Fibroblast of skin of abdomen (primary cell): ENCODE measurements at places on chromosomes 4 and X.

- peak; percentile 0 for DNase-seq
Measured at GRCh38 chrX:39309721-39310152, 508.5 kb downstream of the MID1IP1 start.

GRCh38 chrX:17697191-17697590, 40.1 kb upstream of the SCML1 start:
- DNase-seq = no peak

DNA sequence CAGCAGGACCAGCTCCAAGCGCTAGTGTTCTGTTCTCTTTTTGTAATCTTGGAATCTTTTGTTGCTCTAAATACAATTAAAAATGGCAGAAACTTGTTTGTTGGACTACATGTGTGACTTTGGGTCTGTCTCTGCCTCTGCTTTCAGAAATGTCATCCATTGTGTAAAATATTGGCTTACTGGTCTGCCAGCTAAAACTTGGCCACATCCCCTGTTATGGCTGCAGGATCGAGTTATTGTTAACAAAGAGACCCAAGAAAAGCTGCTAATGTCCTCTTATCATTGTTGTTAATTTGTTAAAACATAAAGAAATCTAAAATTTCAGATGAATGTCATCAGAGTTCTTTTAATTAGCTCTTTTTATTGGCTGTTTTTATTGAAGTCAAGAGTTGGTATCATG, 186.5 kb downstream of the AR start:
- DNase-seq = no peak

GRCh38 chr4:130760246-130760645, 1664.3 kb downstream of the C4orf33 start:
- DNase-seq = peak; percentile 18

- no peak for DNase-seq
Measured at GRCh38 chr4:76615999-76616398, 181.0 kb downstream of the SHROOM3 start.

DNA sequence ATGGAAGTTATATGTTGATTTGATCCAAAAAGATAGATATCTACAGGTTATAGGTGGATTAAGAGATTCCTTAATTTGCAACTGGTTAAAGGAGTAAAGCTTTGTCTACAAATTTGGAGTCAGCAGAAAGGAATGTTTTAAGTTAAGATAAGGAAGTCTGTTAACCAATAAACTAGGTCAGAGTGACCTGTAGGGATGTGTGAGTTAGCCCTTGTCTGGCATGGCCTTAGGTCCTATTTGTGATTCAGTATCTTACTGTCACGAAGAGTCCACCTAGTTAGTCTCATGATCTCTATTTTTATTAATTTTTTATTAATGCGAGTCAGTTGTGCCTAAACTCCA, 230.8 kb downstream of the INPP4B start:
- peak; percentile 23 for DNase-seq

DNA sequence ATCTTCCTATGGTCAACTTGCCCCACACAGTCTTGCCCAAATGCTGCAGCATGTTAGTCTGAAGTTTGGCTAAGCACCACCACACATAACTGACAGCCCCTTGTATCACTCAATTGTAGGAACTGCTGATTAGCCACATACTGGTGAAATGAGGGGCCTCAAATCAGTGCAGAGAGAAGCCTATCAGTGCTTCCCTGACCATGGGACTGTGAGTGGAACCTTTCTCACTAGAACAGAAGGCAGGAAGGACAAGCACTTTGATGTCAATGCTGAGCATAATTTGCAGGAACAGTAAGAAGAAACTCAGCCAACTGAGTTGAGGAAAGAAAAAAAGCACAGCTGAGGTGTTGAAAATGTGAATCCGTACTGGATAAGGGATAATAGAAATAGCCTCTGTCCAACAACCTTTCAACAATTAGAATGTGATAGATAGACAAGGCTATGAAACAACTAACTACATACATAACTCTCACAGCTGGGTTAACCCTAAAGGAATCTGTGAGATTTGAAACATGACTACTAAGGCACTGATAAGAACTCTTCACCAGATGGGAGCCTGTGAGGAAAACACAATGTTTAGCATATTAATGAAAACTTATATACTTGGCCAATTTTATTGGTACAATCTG, 136.6 kb upstream of the SH3RF1 start:
- peak; percentile 41 for DNase-seq

GRCh38 chr4:183860119-183860518, 45.0 kb upstream of the STOX2 start:
- no peak for DNase-seq

DNA sequence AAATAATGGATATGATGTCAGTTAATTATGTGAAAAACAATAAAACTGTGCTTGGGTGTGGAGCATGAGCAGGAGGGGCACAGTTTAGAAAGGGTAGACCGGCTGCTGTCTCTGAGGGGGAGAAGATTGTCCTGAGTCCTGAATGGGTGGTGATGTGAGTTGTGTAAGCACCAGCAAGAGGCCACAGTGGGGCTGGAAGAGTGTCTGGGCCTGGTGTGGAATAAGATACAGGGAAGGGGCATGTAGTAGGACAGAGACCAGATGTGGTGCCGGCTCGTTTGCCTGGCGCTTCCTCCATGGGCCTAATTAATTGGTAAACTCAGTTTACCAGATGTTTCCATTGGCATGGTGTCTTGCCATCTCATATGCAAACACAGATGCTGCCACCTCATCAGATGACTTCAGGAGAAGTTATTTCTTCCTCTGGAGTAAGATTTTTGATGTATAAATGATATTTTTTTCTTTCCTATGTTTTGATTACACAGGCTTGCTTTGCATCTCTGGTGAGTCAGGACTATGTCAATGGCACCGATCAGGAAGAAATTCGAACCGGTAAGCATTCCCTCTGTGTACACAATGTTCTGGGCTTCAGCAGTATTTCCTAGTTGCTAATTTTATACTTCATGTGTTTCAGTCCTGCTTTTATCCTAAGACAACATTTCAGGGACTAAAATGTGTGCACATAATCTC, 5.1 kb downstream of the MED28 start:
- no peak for DNase-seq

- DNase-seq = peak; percentile 90
Measured at GRCh38 chr4:73883306-73883705, 14.1 kb downstream of the CXCL1 start.

DNA sequence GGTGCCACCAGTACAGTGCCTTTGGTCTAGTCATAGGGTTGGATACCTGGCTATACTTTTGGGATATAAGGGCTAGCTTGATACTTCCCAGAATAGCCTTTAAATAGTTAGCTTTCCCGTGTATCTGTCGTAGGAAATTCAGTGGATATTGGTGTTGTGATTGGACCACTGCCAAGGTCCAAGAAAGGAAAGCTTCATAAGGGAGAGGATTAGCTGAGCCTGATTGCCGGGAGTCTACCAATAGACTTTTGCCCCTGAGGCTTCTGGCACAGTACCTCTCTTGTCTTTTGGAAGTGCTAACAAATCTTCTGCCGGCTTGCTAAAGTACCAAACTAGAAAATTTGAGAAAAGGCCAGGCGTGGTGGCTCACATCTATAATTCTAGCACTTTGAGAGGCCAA, 350.6 kb downstream of the CHIC1 start:
- no peak for DNase-seq

DNA sequence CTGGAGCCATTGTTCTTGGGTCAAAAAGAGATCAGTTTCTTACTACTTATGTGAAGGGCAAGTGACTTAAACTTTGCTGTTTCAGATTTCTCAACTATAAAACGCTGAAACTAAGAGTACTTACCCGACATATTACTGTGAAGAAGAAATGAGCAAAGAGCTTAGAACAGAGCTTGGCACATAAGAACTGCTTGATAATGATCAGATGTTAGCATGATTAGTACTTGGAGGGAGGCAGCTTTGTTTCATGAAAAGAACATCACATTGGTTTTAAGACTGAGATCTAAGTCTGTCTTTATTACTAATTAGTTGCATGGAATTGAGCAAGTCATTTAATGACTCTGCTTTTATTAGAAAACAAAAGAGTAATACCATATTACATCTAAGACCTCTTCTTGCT, 169.1 kb downstream of the ARHGAP24 start:
- no peak for DNase-seq

- peak; percentile 4 for DNase-seq
Measured at GRCh38 chrX:19272452-19272851, 71.3 kb upstream of the PDHA1 start.

DNA sequence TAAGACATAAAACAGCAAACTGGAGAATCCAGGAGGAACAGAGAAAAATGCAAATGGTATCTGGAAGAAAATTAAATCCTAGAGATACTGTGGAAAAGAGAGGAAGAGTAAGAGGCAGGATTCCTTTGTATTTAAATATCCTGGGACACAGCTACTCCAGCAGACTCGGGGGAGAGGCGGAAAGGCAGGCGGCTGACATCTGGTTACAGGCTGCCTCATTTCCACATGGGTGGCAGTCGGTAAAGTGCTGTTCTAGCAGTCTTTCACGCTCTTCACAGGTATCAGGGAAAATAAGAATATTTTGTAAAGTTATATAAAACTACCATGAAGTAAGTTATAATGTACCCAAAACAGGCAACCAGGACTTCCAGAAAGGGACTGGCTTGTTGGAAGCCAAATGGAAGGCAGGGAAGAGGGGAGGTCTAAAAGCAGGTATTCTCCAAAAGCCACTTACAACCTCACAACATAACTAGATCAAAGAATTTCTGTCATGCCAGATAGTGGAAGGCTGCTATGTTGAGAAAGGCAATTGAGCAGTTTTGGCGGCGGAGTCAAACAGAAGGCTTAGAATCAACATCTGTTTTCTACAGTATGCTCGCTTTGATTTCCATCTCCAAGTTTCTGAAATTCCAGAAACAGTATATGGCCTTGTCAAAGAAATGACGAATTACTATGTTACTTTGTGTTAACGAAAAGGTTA, 1.3 kb upstream of the TIGD2 start:
- no peak for DNase-seq

GRCh38 chrX:131262738-131263679, 26.1 kb downstream of the IGSF1 start:
- DNase-seq = no peak

- no peak for DNase-seq
Measured at GRCh38 chr4:10491401-10491800, 34.2 kb upstream of the ZNF518B start.

GRCh38 chrX:106178826-106179225, 10.7 kb downstream of the PWWP3B start:
- DNase-seq = no peak

DNA sequence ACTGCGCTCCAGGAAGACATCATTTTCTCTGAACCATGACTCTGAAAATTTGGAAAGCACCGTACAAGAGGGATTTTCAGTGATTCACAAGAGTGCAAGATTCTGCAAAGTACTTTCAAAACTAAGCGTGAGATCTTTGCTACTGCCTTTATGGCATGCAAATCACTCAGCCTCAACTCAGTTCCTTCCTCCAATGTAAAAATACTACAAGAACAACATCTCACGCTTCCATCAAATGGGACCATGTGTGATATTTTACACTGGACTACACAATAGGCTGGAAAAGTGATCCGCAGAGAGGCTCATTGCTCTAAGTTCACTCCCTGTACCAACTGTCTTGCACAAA, 674 bp upstream of the IL15 start:
- DNase-seq = no peak

DNA sequence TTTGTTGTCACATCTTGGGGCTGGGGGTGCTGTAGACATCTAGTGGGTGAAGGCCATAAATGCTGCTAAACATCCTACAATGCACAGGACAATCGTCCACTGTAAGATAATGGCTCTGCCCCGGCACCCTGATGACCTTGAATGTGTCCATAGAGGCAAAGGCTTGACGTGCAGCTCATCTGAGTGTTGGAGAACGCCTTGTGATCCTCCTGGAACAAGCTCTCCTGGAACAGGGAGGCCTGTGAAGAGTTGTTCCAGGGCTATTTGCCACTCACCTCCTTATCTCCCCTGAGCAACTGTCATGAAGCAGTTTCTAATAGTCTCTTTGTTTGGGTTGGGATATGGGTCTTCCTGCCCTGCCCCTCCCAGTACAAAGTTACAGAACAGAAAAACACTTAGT, 15.2 kb upstream of the PCYT1B start:
- DNase-seq = no peak

- DNase-seq = peak; percentile 55
Measured at GRCh38 chrX:20487227-20487626, 220.5 kb upstream of the RPS6KA3 start.

GRCh38 chr4:10535912-10536311, 78.7 kb upstream of the ZNF518B start:
- no peak for DNase-seq

GRCh38 chr4:86431543-86432116, 71.8 kb upstream of the MAPK10 start:
- no peak for DNase-seq

DNA sequence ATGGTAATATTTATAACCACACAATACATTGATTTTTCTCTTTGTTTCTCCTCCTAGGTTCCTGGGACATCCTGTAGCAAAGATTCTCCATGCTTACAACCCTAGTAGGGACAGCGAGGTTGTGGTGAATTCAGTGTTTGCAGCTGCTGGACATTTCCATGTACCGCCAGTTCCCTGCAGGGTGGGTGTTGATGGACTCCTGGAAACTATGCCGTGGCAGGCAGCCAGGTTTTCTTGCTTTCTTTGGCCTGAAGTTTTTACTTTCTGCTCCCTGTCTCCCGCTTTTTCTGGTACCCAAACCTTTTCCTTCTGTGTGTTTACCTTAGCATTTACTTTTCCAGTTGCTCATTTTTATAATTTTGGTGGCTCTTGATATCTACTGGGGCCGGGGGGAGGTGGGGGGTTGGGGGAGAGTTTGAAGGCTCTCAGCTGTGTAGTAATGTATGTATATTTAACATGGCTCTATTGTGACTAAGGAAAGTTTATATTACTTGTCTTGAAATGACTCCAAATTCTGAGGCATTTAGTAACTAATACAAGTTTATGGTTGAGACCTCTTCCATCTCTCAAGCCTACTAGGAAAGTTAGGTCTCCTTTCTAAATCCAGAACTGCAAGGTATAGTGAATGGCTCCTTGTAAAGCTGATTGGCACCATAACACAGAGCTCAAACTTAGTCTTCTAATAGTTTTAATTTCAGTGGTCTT, 89.7 kb downstream of the TMEM131L start:
- DNase-seq = peak; percentile 85

GRCh38 chrX:128883650-128884049, 639.6 kb downstream of the SMARCA1 start:
- DNase-seq = no peak

GRCh38 chr4:103030791-103031190, 11.3 kb upstream of the SLC9B1 start:
- no peak for DNase-seq

GRCh38 chrX:19549838-19550237, 34.5 kb upstream of the MAP3K15 start:
- DNase-seq = no peak

- DNase-seq = no peak
Measured at GRCh38 chrX:86322913-86323312, 174.7 kb downstream of the DACH2 start.

- no peak for DNase-seq
Measured at GRCh38 chrX:40303256-40304077, 205.7 kb upstream of the BCOR start.
